ENCODE measurements at places on chromosomes 5 and 9.

DNA sequence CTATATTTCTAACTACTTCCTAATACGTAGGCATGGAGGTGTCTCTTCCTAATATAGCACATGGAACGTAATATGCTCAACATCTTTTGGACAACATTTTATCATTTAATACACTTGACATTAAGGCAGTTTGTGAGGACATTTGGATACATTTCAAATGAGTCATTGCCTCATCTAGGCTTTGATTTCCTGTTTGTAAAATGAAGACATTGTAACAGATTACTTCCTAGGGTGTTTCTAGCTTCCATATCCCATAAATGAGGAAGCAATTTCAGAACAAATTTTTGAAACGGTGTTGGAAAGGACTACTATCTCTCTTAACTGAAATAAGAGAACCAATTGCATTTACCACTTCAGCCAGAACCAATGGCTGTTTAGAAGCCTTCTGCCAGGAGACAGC, 38.7 kb downstream of the SLC28A3 start:
- H3K36me3 ChIP-seq: no peaks in the 10 kb centered on the region
- no peak overlapping the region for H3K4me3 ChIP-seq
- no peak overlapping the region for H3K27ac ChIP-seq
- H3K27me3 ChIP-seq: no peaks in the 10 kb centered on the region

DNA sequence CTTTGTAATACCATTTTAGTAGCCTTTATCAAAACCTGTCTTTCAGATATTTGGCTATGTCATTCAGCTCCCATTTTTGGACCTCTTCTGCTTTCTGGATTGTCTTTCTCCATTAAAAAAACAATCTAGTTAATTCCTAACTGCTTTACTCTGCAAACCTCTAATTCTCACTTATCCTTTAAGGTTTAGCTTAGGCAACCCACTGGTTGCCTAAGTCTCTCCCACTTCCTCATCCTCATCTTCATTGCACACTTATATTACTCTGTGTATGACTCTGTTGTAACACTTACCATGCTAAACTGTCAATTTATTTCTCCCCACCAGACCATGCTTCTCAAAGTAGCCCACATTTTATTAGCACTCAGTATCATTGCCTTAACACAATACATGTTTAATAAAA, 205.0 kb upstream of the DMRTA1 start:
- no peak overlapping the region for H3K27ac ChIP-seq
- H3K36me3 ChIP-seq: peaks cover 4% of the 10 kb centered on the region
- no peaks in the 10 kb centered on the region for H3K27me3 ChIP-seq
- H3K4me1 ChIP-seq: peaks cover 57% of the 10 kb centered on the region

DNA sequence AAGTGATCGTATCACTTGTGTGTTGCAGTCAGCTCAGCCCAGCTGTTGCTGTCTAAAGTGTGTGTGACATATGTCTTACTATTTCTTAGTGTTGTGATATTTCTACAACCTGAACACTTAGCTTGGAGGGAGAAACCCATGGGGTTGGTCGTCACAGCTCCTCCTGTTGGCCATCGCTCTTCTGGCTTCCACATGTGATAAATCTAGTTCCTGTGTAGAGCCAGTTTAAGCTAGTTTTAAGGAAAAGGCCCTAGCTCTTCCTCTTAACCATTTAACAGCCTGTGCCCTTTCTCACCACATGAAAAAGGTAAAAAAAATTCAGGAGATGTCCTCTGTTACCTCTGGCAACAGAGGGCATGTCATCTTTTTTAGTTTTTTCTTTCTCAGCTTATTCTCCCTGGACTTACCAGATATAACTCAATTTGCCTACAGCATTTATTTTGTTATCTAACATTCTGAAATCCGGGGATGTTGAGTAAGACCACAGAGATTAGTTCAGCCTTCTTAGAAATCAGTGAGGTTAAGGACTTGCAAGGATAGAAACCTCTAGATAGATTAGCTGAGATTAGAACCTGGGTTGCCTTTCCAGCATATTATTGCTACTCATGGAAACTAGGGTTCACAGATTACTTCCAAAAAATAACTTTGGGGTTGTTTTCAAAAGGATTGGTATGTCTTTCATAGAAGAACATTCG, 100.4 kb downstream of the GAPVD1 start:
- no peak for DNase-seq
- no peak overlapping the region for H3K27ac ChIP-seq
- H3K4me1 ChIP-seq: no peaks in the 10 kb centered on the region
- H3K4me3 ChIP-seq: no peak overlapping the region
- peaks cover 20% of the 10 kb centered on the region for H3K36me3 ChIP-seq

GRCh38 chr5:90510438-90510837, 18.9 kb downstream of the LYSMD3 start:
- no peak overlapping the region for H3K27ac ChIP-seq
- H3K4me1 ChIP-seq: no peaks in the 10 kb centered on the region
- H3K36me3 ChIP-seq: no peaks in the 10 kb centered on the region
- no peak overlapping the region for H3K4me3 ChIP-seq

- no peaks in the 10 kb centered on the region for H3K36me3 ChIP-seq
- H3K27me3 ChIP-seq: no peaks in the 10 kb centered on the region
- H3K27ac ChIP-seq: no peak overlapping the region
- no peak for DNase-seq
Observed at GRCh38 chr9:94654165-94654894, 15.0 kb upstream of the FBP1 start.

All from PC-9 (cell line).